ENCODE measurements at places on chromosomes 13 and 19. TPM values are rescaled to one million over a fixed set of nuclear protein-coding genes. Genes with fewer than 3 reads are reported as not detected.

- H3K4me1 ChIP-seq: peaks cover 63% of the 10 kb centered on the region
- peak; percentile 74 for DNase-seq
- H3K27me3 ChIP-seq: no peaks in the 10 kb centered on the region
- peaks cover 3% of the 10 kb centered on the region for H3K36me3 ChIP-seq
These were observed 7.0 kb upstream of the WBP4 start for GRCh38 chr13:41054212-41054877.

DNA sequence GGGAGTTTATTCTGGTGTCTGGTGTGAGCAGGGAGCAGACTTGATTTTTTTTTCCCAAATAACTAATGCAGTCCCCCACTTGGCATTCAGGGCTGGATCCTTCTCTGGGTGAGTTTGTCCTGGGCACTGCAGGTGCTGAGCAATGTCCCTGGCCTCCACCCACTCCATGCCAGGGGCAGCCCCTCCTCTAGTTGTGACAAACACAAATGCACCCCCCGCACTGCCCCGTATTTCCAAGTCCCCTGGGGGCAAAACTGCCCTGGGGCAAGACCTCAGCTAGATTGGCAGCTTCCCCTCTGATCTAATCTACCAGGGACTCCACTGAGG is 6.4 kb downstream of the MOB3A start:
- DNase-seq: no peak
- no peaks in the 10 kb centered on the region for H3K27me3 ChIP-seq
- peak overlapping the region; percentile 63 for H3K4me3 ChIP-seq
- peak overlapping the region; percentile 93 for H3K27ac ChIP-seq
- H3K4me1 ChIP-seq: peaks cover 74% of the 10 kb centered on the region

- no peak for DNase-seq
- no peak overlapping the region for H3K27ac ChIP-seq
- peaks cover 6% of the 10 kb centered on the region for H3K27me3 ChIP-seq
These were observed 23.5 kb upstream of the SLC15A1 start for GRCh38 chr13:98775844-98776598.

DNA sequence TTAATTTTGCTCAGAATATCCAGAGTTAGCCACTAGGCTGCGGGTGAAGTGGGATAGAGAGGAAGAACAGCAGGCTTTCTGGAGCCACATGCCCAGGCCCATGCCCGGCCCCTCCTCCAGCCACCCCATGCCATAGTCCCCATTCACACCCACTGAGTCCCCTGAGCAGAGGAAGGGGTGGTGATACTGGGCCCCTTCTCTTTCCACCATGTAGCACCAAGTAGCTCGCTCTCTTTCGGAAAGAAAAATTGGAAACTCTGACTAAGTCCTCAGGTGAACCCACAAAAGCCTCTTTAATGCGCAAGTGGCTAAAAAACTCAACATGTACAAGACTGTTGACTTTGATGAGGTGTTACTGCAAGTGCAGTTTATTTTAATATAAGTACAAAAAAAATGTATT is 76.7 kb upstream of the GPR183 start:
- peaks cover 93% of the 10 kb centered on the region for H3K4me1 ChIP-seq
- peak overlapping the region; percentile 12 for H3K4me3 ChIP-seq
- DNase-seq: peak; percentile 29
- no peaks in the 10 kb centered on the region for H3K27me3 ChIP-seq
- peak overlapping the region; percentile 91 for H3K27ac ChIP-seq
- peaks cover 55% of the 10 kb centered on the region for H3K36me3 ChIP-seq

- H3K36me3 ChIP-seq: no peaks in the 10 kb centered on the region
- DNase-seq: no peak
- peaks cover 6% of the 10 kb centered on the region for H3K4me1 ChIP-seq
- peaks cover 64% of the 10 kb centered on the region for H3K27me3 ChIP-seq
- no peak overlapping the region for H3K27ac ChIP-seq
- no peak overlapping the region for H3K4me3 ChIP-seq
These were observed 5.4 kb upstream of the GAS6 start for GRCh38 chr13:113869263-113869662.

- no peak overlapping the region for H3K27ac ChIP-seq
- peaks cover 34% of the 10 kb centered on the region for H3K36me3 ChIP-seq
- no peaks in the 10 kb centered on the region for H3K27me3 ChIP-seq
- no peak for DNase-seq
- H3K4me3 ChIP-seq: no peak overlapping the region
These were observed 87.8 kb downstream of the KLF12 start for GRCh38 chr13:74046431-74046830.

GRCh38 chr13:51771418-51772104 is 32.4 kb downstream of the DHRS12 start:
- no peaks in the 10 kb centered on the region for H3K36me3 ChIP-seq
- no peaks in the 10 kb centered on the region for H3K27me3 ChIP-seq
- no peaks in the 10 kb centered on the region for H3K4me1 ChIP-seq
- H3K4me3 ChIP-seq: no peak overlapping the region

DNA sequence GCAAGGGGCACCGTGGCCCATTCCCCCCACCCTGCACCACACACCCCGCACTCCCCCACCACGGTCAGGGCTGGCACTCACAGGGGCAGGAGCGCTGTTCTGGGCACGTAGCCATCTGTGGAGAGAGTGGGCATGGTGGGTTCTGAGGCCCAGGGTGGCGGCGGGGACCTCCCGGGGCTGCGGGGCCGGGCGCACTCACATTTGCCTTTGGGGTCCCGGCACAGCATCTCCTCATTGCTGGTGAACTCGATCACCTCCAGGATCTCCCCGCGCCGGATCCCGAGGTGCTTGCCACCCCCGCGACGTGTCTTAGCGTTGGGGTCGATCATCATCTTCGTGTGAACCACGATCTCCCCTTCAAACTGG is 12.1 kb downstream of the PRAM1 start:
- H3K4me3 ChIP-seq: no peak overlapping the region
- peak overlapping the region; percentile 64 for H3K27ac ChIP-seq
- DNase-seq: no peak
- no peaks in the 10 kb centered on the region for H3K27me3 ChIP-seq
- peaks cover 51% of the 10 kb centered on the region for H3K4me1 ChIP-seq

GRCh38 chr19:277581-278165 is 13.5 kb downstream of the PLPP2 start:
- no peak overlapping the region for H3K4me3 ChIP-seq
- no peaks in the 10 kb centered on the region for H3K4me1 ChIP-seq
- DNase-seq: no peak
- peak overlapping the region; percentile 25 for H3K27ac ChIP-seq
- H3K36me3 ChIP-seq: no peaks in the 10 kb centered on the region

DNA sequence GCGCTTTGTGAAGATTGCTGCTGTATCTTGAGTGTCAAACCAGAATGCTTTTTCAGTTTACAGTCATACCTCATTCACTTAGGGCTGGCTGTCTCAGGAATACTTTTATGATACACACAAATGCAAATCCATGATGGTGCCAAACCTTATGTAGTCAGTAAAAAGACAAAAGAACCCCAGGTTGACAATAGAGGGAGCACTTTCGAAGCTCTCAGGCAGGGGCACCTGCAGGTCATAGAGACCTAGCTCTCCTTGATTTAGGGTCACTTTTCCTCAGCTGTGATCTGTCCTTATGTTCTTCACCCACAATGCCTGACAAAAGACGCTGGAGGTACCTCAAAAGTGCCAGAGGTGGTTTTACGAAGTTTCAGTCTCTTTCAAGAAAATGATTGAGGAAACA is 172.2 kb downstream of the DNAJC15 start:
- DNase-seq: no peak
- H3K4me1 ChIP-seq: no peaks in the 10 kb centered on the region
- H3K4me3 ChIP-seq: no peak overlapping the region
- H3K27me3 ChIP-seq: peaks cover 10% of the 10 kb centered on the region

- DNase-seq: no peak
- H3K4me1 ChIP-seq: peaks cover 27% of the 10 kb centered on the region
- no peaks in the 10 kb centered on the region for H3K36me3 ChIP-seq
- no peak overlapping the region for H3K27ac ChIP-seq
These were observed 8.7 kb downstream of the ATP12A start for GRCh38 chr13:24688950-24689349.

DNA sequence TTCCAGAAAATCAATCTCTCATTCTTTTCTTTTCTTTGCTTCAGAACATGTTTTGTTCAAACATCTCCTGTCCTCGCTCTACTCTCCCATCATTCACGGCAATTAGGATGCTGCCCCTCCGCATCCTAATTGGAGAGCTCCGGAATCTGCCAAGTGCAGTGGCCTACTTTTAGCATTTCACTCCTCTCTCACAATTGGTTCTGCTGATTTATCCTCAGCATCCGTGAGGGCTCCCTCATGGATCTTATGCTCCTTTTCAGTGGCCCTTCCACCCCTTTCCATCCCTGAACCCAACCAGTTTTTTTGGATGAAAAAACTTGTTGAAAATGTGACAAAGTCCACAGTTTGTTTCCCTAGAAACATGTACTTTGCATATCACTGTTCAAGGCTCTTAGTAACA is 22.4 kb downstream of the AMER2 start:
- peaks cover 10% of the 10 kb centered on the region for H3K27me3 ChIP-seq
- H3K27ac ChIP-seq: no peak overlapping the region
- no peak for DNase-seq
- H3K4me3 ChIP-seq: no peak overlapping the region

GRCh38 chr13:48783181-48783630 is 129.5 kb downstream of the CYSLTR2 start:
- DNase-seq: no peak
- H3K4me1 ChIP-seq: no peaks in the 10 kb centered on the region
- no peak overlapping the region for H3K4me3 ChIP-seq
- no peaks in the 10 kb centered on the region for H3K36me3 ChIP-seq
- H3K27me3 ChIP-seq: peaks cover 12% of the 10 kb centered on the region
- no peak overlapping the region for H3K27ac ChIP-seq

DNA sequence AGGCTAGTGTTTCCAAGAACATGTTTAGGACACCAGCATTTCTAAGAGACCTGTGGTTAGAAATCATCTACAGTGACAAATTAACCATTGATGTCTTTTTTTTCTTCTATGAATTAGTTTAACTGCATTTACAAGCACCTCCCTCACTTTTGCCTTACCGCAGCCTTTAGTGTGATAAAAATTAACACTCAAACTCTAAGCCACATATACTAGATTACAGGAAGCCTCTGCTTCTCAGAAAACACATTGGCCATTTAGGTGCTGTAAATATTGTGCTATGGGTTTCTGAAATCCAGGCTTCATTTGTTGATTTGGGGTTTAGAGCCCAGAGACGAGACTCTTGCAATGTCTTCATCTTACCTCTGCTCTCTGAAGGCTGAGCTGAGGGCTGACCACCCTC is 34.6 kb upstream of the OLFM4 start:
- H3K4me3 ChIP-seq: no peak overlapping the region
- no peaks in the 10 kb centered on the region for H3K4me1 ChIP-seq
- no peaks in the 10 kb centered on the region for H3K36me3 ChIP-seq
- DNase-seq: no peak

- H3K27me3 ChIP-seq: no peaks in the 10 kb centered on the region
- H3K4me1 ChIP-seq: peaks cover 16% of the 10 kb centered on the region
- H3K27ac ChIP-seq: no peak overlapping the region
- peaks cover 75% of the 10 kb centered on the region for H3K36me3 ChIP-seq
- no peak overlapping the region for H3K4me3 ChIP-seq
- no peak for DNase-seq
These were observed 37.9 kb upstream of the CPB2 start for GRCh38 chr13:46142776-46143175.

GRCh38 chr13:67283637-67284036 is 53.5 kb upstream of the PCDH9 start:
- H3K36me3 ChIP-seq: no peaks in the 10 kb centered on the region
- DNase-seq: no peak
- H3K27ac ChIP-seq: no peak overlapping the region
- no peaks in the 10 kb centered on the region for H3K27me3 ChIP-seq

DNA sequence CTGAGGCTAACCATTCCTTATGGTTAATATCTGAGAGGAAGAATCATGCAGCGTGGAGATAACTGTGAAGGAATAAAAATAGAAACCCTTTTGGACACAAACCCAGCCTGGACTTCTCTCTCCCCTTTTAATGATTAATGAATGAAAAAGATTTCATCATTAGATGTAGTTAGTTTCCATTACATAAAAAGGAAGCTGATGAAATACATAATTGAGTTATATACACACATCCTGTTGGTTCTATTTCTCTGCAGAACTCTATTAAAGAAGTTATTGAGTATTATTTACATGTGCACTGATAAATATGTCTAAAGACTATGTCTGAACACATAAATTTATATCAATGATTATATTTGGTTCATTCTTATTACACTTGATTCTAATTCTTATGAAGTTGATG is 465.3 kb downstream of the GPC5 start:
- no peaks in the 10 kb centered on the region for H3K27me3 ChIP-seq
- no peaks in the 10 kb centered on the region for H3K4me1 ChIP-seq
- no peak overlapping the region for H3K27ac ChIP-seq
- H3K4me3 ChIP-seq: no peak overlapping the region

GRCh38 chr13:45500492-45501174 is 35.9 kb downstream of the COG3 start:
- no peak overlapping the region for H3K4me3 ChIP-seq
- peaks cover 10% of the 10 kb centered on the region for H3K4me1 ChIP-seq
- no peak overlapping the region for H3K27ac ChIP-seq
- no peaks in the 10 kb centered on the region for H3K27me3 ChIP-seq

- no peak overlapping the region for H3K4me3 ChIP-seq
- H3K27me3 ChIP-seq: peaks cover 21% of the 10 kb centered on the region
- DNase-seq: peak; percentile 28
- no peaks in the 10 kb centered on the region for H3K36me3 ChIP-seq
These were observed 112.2 kb downstream of the IER2 start for GRCh38 chr19:13262450-13262849.

DNA sequence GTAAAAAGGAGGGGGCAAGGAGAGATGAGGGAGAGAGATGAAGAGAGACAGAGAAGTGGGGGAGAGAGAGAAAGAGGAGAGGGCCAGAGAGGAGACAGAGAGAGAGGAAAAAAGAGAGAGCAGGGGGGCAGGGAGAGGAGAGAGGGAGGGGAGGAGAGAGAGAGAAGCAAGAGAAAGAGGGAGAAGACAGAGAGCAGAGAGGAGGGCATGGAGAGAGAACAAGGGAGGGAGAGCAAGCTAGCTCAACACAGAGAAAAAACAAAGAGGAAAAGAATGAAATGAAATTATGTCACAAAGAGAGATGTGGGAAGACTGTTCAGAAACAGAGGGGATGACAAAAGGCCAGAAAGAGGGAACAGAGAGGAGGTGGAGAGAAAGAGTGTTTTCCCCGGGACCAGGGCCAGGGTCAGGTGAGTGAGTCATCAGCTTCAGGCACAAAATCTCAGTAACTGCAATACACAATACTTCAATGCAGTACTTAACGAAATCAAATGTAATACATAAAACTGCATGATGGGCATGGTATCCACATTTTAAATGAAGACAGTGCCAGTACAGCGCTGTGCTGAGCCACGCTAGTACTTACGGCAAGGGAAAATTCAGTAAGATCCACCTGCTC is 4.8 kb downstream of the KLK7 start:
- DNase-seq: no peak
- peaks cover 10% of the 10 kb centered on the region for H3K27me3 ChIP-seq
- no peak overlapping the region for H3K27ac ChIP-seq
- no peaks in the 10 kb centered on the region for H3K4me1 ChIP-seq

Gene PRTN3
- not detected for total RNA-seq

Gene TEX101
- not detected for total RNA-seq

Gene GJB2
- 5.4 TPM for total RNA-seq

Gene NMRK2
- total RNA-seq: not detected

Gene NLRP7
- total RNA-seq: not detected

Gene ADM5
- total RNA-seq: 4.9 TPM
